ENCODE measurements at places on chromosomes 5 and 9. TPM values are rescaled to one million over a fixed set of nuclear protein-coding genes. Genes with fewer than 3 reads are reported as not detected.

The CORO2A gene
- total RNA-seq, result 20.0 TPM

The OR1N1 gene
- total RNA-seq, result not detected

The OGN gene
- total RNA-seq, result 10.6 TPM

The TOR4A gene
- total RNA-seq, result 27.4 TPM

The PCDHB10 gene
- total RNA-seq, result 2.1 TPM

The LHX6 gene
- total RNA-seq, result 16.9 TPM

The SLC34A1 gene
- not detected for total RNA-seq

The EFNA5 gene
- total RNA-seq, result 12.0 TPM

The KIAA0825 gene
- total RNA-seq, result 4.4 TPM

The IFNA13 gene
- not detected for total RNA-seq

The PAPPA gene
- 2.9 TPM for total RNA-seq

The GDF9 gene
- 0.46 TPM for total RNA-seq

The ADAMTS12 gene
- 11.2 TPM for total RNA-seq

The NUTM2G gene
- not detected for total RNA-seq

The FOXD4L4 gene
- total RNA-seq, result 0.23 TPM

The PCDHA13 gene
- total RNA-seq, result 2.3 TPM

The ISOC1 gene
- 22.0 TPM for total RNA-seq

The ZBED3 gene
- 14.8 TPM for total RNA-seq

The MRPS30 gene
- total RNA-seq, result 37.8 TPM

The ADAMTSL1 gene
- 7.3 TPM for total RNA-seq

The AMBP gene
- 0.67 TPM for total RNA-seq

The ANKRD55 gene
- total RNA-seq, result 0.49 TPM

The SIT1 gene
- total RNA-seq, result 2.2 TPM

The CCDC112 gene
- total RNA-seq, result 6.6 TPM

The GNA14 gene
- 15.7 TPM for total RNA-seq

The SLC25A2 gene
- total RNA-seq, result 0.64 TPM

The LRRC70 gene
- total RNA-seq, result 2.4 TPM

The TLX3 gene
- not detected for total RNA-seq

The PIP5KL1 gene
- total RNA-seq, result 3.5 TPM

The TAF11L10 gene
- not detected for total RNA-seq

The GAPVD1 gene
- total RNA-seq, result 68.9 TPM

The NME5 gene
- total RNA-seq, result 2.4 TPM

The N4BP3 gene
- 5.2 TPM for total RNA-seq

The IFNA21 gene
- not detected for total RNA-seq

The BARHL1 gene
- total RNA-seq, result not detected

The ANXA2R gene
- 4.8 TPM for total RNA-seq

The GABRG2 gene
- not detected for total RNA-seq

The SV2C gene
- 0.32 TPM for total RNA-seq

The KCNIP1 gene
- 2.7 TPM for total RNA-seq

The DBH gene
- total RNA-seq, result not detected

The NEUROG1 gene
- total RNA-seq, result not detected

The TSLP gene
- total RNA-seq, result 1.7 TPM

The SLC6A19 gene
- total RNA-seq, result not detected

The HDHD3 gene
- 10.4 TPM for total RNA-seq

The FABP6 gene
- not detected for total RNA-seq

The C9orf153 gene
- total RNA-seq, result 0.23 TPM

The QSOX2 gene
- 13.1 TPM for total RNA-seq

The PFN3 gene
- total RNA-seq, result not detected

The ZNF658 gene
- total RNA-seq, result 5.8 TPM

The ARL14EPL gene
- total RNA-seq, result not detected

The MRPL50 gene
- total RNA-seq, result 9.8 TPM

Measured in upper lobe of right lung (tissue), 1 donor.